ENCODE measurements at places on chromosomes 1 and 21. TPM values are rescaled to one million over a fixed set of nuclear protein-coding genes. Genes with fewer than 3 reads are reported as not detected.

Gene PLXNA2
- 43.1 TPM for total RNA-seq

Gene SPRR2G
- not detected for total RNA-seq

Gene IL10
- not detected for total RNA-seq

Gene DMBX1
- total RNA-seq: not detected

Gene LRRC8B
- total RNA-seq: 6.3 TPM

Gene AMY2A
- total RNA-seq: not detected

Gene SYTL1
- total RNA-seq: not detected

Gene IGFN1
- total RNA-seq: not detected

Gene C4BPA
- not detected for total RNA-seq

Gene VAMP4
- total RNA-seq: 4.4 TPM

Gene SYCP1
- not detected for total RNA-seq

Gene SPRR2F
- not detected for total RNA-seq

Gene FAM3B
- total RNA-seq: not detected

Gene ALPL
- total RNA-seq: 0.32 TPM

Gene KRTAP19-3
- total RNA-seq: not detected

Gene PRKAB2
- total RNA-seq: 7.7 TPM

Gene S100A1
- total RNA-seq: not detected

Gene CNTN2
- not detected for total RNA-seq

Gene FMO5
- total RNA-seq: 2.6 TPM

Gene CNIH3
- total RNA-seq: 2.6 TPM

Gene HSPG2
- total RNA-seq: 889 TPM

Gene TEX38
- not detected for total RNA-seq

Gene AADACL3
- total RNA-seq: not detected

Gene ORC1
- total RNA-seq: 4.8 TPM

Gene SLAMF6
- total RNA-seq: not detected

Gene SELL
- total RNA-seq: 0.32 TPM

Gene CR1L
- total RNA-seq: not detected

Gene TFAP2E
- total RNA-seq: not detected
